CD4-positive, alpha-beta T cell treated with Interleukin-15 for 1 hour (primary cell): ENCODE measurements at places on chromosomes 12 and 14.

GRCh38 chr14:55129086-55129427, at the start of gene LGALS3:
LGALS3 (plus strand) TSS chr14:55129252; CDS start chr14:55137374, 8,122 bp downstream.
- peak; percentile 42 for DNase-seq

GRCh38 chr12:44117337-44117736, 281.5 kb downstream of the TMEM117 start:
- DNase-seq: no peak

- no peak for DNase-seq
Observed at GRCh38 chr12:52691841-52692150, 11.5 kb downstream of the KRT77 start.

DNA sequence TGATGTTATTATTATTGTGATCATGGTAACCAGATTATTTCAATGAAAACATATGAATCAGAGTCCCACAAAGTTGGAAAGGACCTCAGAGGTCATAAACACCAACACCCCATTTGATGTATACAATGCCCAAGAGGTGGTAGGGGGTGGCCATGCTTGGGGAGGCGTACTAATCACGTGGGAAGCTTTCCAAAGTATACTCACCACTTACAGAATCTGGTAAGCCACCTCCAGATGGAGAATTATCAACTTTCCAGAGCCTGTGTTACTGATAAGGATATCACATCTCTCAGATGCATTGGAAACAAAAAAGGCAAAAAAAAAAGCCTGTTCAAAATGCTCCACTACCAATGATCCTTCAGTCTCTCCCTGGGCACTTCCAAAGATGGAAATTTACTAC, 8.4 kb downstream of the DAD1 start:
- DNase-seq: no peak

DNA sequence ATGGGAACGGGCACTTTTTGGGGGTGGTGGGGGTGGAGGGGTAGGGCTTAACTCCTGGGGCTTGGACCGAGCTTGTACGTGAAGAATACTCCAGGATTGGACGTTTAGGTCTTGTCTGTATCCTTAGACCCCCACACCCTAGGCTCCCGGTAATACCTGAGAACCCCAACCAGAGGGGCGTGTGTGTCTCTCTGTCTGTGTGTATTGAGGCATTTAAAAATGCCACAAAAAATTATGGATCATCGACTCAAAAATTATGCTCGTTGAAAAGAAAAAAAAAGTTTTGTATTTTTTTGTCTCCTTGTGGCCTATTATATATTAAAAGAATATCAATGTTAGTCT, 459 bp downstream of the PPFIBP1 start:
- DNase-seq: no peak

DNA sequence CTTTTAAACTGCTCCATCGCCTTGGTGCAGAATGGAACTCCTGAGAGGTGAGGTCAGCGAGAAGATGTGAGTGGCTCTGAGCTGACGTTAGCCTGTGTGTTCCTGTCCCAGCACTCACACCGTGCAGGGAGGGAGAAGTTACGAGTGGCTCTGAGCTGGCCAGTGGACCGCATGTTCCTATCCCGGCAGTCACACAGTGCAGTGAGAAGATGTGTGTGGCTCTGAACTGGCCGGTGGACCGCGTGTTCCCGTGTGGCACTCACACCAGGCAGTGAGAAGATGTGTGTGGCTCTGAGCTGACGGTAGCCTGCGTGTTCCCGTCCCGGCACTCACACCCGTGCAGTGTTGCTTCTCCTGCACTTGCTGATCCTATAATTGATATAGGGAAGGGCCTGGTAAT, 59.9 kb downstream of the VCPKMT start:
- DNase-seq: no peak

DNA sequence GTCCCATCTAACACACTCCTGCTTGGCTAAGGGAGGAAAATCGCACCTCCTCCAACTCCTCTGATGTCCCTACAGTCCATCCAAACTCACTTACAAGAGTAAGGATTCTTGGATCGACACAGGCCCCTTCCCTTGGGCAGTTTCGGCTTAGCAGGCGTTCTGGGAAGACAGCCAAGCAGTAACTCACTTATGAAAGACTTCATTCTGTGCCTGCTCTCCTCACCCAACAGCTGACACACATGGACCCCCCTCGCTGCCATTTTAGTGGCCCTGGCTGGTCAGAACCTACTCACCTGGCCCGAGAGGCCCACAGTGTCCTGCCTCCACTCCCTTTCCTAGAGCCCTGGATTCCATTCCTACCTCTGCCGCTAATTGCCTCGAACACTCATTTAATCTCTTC, 52.3 kb upstream of the BCL2L14 start:
- DNase-seq: no peak
